GM12864 (cell line): ENCODE measurements at places on chromosomes 16 and 17.

- no peak for DNase-seq
Measured at GRCh38 chr16:75264999-75265910, 13.8 kb upstream of the BCAR1 start.

- DNase-seq = no peak
Measured at GRCh38 chr17:45314741-45315647, 1.8 kb downstream of the MAP3K14 start.

DNA sequence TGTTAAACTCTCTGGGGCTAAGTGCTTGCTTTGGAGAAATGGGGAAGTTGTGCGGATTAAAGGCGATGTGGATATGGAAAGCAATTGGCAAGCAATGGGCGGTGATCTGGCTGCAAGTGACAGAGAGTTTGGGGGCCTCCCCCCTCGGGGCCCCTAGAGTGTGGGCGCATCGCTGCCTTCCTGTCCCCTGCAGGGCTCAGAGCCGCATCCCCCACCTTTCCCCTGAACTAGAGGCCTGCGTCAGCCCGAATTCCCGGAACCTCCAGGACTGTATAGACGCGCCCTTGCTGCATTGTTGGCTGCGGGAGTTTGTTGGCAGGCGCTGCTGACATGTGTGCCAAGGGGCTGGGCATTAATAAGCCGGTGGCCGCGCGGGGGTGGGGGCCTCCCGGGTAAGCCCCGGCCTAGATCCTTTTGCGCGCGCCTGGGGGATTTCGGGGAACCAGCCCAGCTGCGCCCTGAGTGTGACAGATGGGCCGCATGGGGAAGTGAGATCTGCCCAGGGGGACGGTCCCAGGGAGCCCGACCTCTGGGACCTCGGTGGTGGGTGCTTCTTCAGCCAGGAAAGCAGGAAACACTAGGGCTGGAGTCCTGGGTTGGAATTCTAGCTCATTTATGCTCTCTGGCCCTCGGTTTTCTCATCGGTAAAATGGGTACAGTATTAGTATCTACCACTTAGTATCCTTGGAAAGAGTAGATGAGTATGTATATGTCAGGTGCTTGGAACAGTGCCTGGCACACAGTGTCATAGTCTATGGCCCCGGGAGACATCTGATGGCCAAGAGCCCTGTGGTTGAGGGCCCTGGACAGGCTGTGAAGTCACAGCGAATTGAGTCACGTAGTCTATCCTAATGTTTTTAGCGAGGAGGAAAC is 1.0 kb downstream of the EEF2K start:
- DNase-seq = no peak

GRCh38 chr17:28127196-28127595 is 84.7 kb downstream of the NLK start:
- DNase-seq = no peak

- no peak for DNase-seq
Measured at GRCh38 chr16:86605950-86606349, 27.6 kb downstream of the FOXL1 start.

DNA sequence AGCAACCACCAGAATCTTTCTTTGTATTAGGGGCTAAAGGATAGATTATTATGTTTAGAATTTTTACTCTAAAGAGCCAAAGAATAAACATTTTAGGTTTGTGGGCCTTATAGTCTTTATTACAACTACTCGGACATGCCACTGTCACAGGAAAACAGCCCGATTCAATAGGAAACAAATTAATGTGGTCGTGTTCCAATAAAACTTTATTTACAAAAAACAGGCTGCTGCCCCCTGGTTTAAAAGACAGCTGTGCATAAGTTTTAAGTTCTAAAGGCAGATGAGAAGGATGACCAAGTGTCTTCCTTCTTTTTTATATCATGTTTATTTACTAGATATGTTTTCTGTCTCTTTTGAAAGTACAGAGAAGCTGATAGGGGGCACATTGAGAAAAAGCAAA is 166.5 kb downstream of the HS3ST3A1 start:
- no peak for DNase-seq

GRCh38 chr16:285146-286055 is 2.4 kb downstream of the PDIA2 start:
- DNase-seq = no peak

GRCh38 chr17:35645923-35646322 is 58.8 kb downstream of the AP2B1 start:
- no peak for DNase-seq

- no peak for DNase-seq
Measured at GRCh38 chr17:1607971-1608320, 20.7 kb downstream of the SLC43A2 start.

- DNase-seq = no peak
Measured at GRCh38 chr17:42901535-42902229, 1.1 kb downstream of the G6PC1 start.

- no peak for DNase-seq
Measured at GRCh38 chr17:44812263-44812662, 17.8 kb downstream of the GJC1 start.

DNA sequence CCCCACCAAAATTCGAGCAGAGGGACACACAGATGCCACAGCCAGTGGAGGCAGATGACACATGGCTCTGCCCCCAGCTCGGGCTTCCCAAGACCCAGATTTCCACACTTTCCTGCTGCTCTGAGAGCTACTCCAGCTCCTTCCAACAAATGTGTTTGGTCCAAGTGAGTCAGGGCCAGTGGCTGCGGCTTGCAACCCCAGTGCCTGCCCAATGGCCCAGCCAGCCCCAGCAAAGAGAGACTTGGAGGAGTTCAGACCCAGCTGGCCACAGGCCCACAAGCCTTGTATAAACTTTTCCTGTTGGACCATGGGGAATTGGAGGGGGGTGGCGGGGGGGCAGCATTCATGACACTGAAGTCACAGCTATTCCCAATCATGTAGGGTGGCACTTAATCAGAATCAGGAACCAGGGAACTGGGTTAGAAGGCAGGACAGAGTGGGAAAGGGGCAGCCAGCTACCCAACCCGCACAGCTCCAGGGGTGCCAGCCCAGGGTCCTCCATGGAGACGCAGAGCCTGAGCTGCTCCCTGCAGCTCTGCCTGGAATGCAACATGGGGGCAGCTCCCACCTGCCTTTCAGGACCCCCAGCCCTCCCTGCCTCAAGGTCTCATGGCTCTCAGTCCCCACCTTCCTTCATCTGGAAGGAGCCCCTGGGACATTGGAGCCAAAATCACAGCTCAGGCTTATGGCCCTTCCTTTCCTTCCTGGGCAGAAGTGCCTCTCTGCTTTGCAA is 17.5 kb upstream of the C16orf78 start:
- no peak for DNase-seq

DNA sequence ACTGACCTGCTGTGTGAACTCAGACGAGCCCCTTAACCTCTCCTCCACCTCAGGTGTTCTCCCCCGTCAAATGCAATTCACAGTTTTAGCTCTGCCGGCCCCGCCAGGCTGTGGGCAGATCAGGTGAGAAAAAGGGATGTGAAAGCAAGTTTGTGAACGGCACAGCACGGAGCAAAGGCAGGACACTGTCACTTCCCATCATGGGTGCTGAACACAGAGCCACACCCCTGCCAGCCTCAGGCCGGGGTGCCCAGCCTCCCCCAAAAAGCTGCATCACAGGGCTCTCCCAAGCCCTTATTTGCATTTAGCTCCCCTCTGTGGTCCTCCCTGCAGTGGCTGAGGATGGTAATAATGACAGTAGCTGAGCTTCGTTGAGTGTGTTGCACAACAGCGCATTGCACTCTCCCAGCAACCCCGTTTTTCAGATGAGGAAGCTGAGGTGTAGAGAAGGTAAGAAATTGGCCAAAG is 88.8 kb upstream of the TNRC6C start:
- DNase-seq = peak; percentile 71

DNA sequence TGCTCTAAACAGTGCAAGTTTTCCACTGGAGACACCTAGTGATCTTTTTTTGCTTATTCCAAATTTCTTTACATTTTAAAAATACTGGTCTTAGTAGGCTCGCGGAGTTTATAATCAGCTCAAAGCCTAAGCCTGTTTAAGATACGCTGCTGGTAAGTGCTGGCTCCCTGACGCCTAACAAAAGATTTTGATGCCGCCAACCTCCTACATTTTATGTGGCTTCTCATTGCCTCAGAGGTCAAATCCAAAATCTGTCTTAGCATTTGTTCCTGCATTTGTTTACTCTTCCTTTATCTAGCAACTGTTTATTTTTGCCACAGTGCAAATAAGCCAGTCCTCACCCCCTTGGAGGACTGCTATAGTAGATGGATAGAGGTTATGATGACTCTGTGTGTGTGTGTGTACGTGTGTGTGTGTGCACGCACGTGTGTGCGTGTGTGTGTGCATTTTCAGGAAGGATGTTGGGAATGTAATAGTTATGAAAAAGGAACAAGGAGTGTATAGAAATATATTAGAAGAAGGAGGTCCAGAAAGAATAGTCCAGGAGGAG is 24.8 kb downstream of the HS3ST3B1 start:
- no peak for DNase-seq

DNA sequence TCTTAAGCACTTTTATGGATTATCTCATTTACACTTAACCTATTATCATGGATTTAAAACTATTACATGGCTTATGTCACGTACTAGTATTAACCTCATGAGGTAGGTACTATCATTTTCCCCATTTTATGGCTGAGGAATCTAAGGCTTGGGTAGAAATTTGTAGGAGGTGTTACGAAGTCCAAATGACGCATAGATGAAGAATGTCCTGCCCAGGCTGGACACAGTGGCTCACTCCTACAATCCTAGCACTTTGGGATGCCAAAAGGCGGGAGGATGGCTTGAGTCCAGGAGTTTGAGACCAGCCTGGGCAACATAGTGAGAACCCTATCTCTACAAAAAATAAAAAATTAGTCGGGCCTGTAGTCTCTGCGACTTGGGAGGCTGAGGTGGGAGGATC is 4.8 kb upstream of the C1QL1 start:
- DNase-seq = no peak

DNA sequence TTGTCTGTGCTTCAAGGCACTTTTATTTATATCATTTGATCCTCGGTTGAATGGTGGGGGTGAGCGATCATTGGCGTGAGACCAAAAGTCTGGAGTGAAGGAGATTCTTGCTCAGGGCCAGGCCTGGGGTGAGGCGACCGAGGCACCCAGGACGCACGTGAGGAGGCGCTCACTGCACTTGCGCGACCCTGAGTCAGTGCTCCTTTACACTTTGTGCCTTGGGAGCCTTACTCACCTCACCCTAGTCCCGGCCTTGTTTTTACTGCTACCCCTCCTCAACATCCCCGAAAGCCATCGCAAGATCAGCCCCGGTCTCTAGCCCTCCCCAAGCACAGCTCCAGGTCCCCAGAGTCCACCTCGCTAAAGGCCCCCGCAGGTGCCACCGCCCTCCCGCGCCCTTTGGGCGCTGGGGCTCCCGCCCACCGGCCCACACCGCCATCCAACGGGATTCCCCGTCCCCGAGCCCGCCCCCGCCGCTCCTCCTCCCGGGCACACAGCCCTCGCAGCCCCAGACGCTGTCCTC is 496 bp downstream of the EZH1 start:
- peak; percentile 40 for DNase-seq

DNA sequence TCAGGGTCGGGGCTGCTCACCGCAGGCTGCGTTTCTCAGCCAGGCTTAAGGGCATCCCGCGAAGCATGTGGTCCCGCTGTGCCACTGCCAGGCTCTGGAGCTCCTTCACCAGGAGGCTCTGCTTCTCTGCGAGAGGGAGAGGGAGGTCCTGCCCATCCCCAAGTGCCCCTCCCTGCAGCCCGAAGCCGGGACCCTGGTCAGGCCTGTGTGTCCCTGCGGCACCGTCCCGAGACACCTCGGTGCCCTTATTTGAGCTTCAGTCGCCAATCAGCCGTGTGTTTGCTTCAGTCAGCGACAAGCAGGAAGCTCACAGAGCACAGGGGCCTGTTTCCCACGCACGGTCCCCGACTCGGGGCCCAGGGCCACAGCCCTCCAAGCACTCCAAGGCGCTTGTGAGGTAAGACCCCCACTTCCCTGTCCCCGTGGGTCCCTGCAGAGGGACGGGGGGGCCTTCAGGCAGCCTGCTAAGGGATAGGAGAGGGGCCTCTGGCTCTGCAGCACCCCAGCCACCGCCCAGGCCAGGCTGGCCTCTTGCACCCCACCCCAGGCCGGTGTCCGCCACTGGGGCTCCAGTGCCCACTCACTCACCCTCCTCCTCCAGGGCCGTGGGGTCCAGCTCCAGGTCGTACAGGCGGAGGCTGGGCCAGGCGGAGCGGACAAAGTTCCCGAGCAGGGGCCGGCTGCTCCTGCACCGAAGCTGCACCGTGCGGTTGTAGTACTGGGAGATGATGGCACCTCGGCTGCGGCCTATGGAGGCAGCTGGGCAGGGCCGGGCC is 3.2 kb downstream of the TMC6 start:
- DNase-seq = no peak

DNA sequence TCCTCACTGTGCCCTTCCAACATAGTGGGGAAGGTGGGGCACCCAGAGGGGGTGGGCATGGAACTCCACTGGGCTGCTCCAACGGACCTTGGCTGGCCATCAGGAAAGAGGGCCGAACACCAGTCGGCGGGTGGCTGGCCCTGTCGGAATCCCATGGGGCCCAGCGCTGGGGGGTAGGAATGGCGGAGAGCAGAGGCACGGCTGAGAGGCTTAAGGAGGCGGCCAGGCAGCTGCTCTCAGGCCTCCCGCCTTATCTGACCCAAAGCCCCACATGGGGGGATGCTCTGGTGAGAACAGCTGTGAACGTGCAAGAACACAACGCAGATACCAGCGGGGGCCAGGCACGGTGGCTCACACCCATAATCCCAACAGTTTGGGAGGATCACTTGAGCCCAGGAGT is 4.4 kb upstream of the MYO1C start:
- no peak for DNase-seq

DNA sequence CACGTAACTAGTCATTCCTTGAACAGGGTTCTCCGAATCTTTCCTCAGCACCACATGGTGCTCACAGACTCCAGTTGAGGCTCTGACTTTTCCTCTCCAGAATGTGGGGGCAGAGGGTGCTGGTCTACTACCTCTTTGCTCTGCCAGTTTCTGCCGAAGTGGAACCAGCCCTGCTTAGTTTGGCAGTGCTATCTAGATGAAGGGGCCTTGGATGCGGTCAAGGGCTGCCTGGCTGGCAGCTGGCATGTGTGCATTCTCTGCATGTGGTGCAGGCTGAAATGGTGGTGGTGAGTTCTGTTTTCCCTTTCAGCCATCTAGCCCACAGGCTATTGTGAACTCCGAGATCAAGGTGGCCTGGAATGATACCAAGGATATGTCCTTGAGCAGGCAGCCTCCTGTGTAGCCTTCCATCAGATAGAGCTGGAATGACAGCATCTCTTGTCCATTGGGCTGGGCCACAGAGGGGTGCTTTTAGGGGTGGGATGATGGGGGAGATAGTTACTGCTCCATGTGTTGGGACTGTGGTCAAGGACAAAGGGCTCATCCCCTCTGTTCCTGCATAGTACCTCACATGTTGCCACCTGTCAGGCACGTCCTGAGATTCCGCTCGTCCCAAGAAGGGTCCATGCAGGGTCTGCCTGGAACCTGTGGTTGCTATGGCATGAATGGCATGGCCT is 2.0 kb downstream of the DYNLL2 start:
- DNase-seq = no peak
